RPMI7951 (cell line): ENCODE measurements at places on chromosomes 7 and 10. TPM values are rescaled to one million over a fixed set of nuclear protein-coding genes. Genes with fewer than 3 reads are reported as not detected.

DNA sequence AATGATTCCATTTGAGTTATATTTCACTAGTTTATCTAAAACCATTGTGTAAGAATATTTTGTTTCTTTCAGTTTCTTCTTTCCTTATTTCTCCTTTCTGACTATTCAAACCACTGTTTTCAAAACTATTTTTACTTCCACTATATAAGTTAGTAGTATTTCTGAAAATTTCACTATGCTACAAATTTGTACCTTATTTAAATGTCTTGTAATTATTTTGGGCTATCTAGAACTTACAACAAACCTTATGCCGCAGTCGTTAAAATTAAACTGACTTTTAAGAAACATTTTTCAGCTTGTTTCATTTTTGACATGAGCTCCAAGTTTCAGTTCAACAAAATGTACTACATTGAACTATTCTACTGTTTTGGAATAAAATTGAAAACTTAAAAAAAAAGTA lies 1.8 kb downstream of the TFEC start:
- no peak for DNase-seq

- no peak for DNase-seq
Observed at GRCh38 chr10:13771992-13772391, 185.2 kb downstream of the PRPF18 start.

DNA sequence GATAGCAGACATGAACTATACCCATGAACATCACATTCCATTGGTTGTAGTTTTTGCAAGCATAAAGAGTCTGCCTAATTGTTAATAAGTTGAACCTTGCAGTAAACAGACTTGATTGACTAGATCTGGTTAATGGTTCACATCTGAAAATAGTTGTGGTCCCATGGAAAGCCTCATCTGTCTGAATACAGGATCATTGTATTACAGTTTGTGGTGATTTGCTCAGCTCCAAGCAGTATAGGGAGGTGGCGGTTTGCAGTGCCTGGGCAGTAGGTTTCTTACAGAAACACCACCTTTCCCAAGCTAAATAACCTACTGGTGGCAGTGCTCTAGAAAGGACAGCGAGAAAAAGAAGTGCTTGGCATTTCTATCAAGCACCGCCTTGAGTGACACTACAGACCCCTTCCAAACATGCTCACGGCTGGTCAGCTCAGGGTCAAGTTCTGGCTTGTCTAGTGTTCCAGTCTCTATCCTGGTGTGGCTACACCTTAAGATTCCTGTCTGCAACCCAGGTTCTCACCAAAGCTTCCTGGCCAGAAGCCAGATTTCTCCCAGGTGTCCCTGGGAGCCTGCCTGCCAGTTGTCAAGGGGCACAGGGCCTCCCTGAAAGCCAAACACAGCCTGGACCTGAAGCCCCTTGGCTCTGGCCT lies 119.9 kb downstream of the FANK1 start:
- DNase-seq, result no peak

GRCh38 chr7:47804767-47805545 lies 143.3 kb downstream of the PKD1L1 start:
- DNase-seq, result no peak

UNC5B gene
- 19.3 and 25.3 TPM in 2 replicates for total RNA-seq
